ENCODE measurements at places on chromosomes 5 and 9.

DNA sequence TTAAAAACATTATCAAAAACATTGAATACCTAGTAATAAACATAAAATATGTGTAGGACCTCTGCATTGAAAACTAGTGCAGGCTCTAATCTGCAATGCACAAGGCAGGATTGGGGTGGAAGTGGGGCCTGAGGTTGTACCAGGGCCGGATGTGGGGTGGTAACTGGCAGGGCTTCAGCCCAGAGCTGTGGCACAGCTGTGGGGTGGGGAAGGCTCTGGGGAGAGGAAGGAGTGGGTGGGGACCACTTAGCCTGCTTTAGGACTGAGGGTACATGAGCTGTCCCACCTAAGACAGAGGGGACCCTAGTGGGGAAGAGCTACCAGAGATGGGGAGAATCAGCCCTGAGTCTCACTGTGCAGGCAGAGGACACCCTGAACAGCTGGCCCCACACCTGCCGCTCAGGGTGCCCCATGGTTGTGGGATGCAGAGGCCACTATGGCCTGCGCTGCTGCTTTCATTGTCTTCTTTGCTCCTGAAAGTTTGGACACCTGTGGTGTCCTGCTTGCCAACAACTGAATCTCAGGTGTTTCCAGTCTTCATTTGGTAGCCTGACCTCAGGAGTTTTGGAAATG lies 311.4 kb downstream of the TLE4 start:
- peak; percentile 8 for DNase-seq

- DNase-seq, result peak; percentile 54
Observed at GRCh38 chr9:104993291-104993963, 65.5 kb upstream of the ABCA1 start.

DNA sequence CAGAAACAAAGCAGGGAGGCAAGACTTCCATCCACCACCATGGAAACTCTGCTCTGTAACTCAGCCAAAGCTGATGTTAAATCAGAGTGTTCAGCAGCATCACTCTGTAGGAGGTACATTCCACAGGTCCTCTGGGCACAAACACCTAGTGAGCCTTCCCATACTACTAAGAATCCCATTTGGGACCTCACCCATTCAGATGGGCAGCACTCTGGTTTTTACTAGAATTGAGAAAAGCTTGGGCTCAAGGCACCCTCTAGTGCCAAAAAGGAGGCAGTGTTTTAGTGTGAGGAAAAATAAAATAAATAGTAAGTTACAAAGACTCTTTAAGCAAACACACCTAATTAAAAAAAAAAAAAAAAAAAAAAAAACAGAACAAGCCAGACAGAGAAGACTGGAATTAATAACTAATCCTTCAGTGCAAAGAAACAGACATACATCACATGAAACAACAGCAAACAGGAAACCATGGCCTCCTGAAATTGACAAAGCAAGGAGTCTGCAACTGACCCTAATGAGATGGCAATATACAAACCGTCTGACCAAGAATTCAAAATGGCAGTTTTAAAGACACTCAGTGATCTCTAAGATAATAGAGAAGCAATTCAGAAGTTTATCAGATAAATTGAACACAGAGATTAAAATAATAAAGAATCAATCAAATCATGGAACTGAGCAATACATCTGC lies 159.5 kb downstream of the GNA14 start:
- no peak for DNase-seq

DNA sequence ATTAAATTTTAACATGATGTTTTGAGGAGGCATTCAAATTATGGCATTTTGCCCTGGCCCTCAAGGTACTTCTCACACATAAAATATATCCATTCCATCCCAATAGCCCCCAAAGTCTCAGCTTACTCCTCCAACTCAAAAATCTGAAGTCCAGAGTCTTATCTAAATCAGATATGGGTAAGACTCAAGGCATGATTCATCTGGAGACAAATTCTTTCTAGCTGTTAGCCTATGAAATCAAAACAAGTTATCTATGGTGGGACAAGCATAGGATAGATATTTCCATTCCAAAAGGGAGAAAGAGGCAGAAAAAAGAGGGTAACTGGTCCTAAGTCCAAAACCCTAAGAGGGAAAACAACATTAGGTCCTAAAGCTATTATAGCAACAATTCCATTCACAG lies 408.4 kb downstream of the ZNF608 start:
- no peak for DNase-seq

GRCh38 chr9:104227108-104227507 lies 133.0 kb downstream of the SMC2 start:
- DNase-seq, result no peak

- DNase-seq, result no peak
Observed at GRCh38 chr9:79776581-79776980, 204.8 kb downstream of the TLE4 start.

DNA sequence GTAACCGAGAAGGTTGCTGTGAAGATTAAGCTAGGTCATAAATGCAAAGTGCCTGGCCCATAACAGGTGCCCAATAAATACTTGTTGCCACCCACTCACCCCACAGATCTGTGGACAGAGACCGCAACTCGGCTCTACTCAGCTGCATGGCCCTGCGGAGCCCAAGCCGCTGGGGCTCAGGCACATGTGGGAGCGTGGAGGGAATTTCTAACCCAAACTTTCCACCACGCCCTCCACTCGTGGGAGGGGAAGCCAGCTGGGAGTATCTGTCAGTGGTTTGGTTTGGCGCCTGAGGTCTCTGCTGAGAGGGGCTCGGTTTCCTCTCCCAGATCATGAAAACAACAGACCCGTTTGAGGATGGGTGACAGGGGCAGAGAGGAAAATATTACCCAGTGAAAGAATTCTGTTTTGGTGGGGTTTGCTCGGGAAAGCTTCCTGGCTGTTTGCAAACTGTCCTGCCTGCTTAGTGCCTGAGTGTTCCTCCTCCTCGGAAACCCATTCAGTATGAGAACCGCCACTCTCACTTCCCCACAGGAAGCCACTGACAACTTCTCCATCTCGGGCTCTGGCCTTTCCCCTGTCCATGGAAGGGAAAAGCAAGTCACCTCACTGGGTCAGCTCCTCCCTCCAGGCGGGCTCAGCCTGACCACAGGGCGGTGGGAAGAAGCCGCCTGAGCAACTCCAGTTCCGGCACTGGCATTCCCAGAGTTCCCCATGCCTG lies 60.1 kb downstream of the RGS3 start:
- DNase-seq, result peak; percentile 61

- no peak for DNase-seq
Observed at GRCh38 chr9:91130796-91131318, 230.9 kb downstream of the AUH start.

DNA sequence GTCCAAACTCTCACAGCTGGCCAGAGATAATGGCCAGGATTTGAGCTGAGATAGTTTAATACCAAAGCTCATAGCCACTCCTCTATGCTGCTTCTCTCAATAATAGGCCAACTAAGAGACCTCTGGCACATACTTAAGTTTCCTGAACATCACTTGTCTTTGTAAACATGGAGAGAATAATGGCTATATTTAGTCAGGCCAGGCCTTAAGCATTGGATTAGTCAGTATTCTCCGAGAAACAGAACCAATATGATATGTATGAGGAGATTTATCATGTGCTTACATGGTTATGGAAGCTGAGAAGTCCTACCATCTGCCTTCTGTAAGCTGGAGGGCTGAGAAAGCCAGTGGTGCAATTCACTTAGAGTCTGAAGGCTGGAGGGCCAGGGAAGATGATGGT lies 45.4 kb downstream of the CFAP95 start:
- DNase-seq, result no peak

- no peak for DNase-seq
Observed at GRCh38 chr5:173963182-173963838, 25.7 kb upstream of the C5orf47 start.

- no peak for DNase-seq
Observed at GRCh38 chr5:167790462-167791260, 500.8 kb upstream of the WWC1 start.

DNA sequence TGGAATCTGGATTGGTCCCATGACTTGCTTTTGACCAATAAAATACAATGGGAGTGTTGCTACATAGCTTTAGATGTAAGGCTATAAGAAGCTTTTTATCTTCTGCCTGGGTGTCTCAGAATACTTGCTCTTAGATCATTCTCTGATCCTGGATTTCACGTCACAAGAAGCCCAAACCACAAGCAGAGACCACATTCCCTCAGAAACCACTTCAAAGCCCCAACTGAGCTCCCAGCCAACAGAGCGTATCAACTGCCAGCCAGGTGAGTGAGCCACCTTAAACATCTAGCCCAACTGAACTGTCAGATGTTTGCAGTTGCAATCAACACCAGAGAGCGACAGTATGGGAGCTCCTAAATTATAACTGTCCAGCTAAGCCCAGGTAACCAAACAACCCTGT lies 687.1 kb downstream of the TLE1 start:
- peak; percentile 1 for DNase-seq

GRCh38 chr5:51669095-51669494 lies 285.8 kb downstream of the ISL1 start:
- no peak for DNase-seq

- DNase-seq, result no peak
Observed at GRCh38 chr9:2170722-2171121, 155.6 kb downstream of the SMARCA2 start.

DNA sequence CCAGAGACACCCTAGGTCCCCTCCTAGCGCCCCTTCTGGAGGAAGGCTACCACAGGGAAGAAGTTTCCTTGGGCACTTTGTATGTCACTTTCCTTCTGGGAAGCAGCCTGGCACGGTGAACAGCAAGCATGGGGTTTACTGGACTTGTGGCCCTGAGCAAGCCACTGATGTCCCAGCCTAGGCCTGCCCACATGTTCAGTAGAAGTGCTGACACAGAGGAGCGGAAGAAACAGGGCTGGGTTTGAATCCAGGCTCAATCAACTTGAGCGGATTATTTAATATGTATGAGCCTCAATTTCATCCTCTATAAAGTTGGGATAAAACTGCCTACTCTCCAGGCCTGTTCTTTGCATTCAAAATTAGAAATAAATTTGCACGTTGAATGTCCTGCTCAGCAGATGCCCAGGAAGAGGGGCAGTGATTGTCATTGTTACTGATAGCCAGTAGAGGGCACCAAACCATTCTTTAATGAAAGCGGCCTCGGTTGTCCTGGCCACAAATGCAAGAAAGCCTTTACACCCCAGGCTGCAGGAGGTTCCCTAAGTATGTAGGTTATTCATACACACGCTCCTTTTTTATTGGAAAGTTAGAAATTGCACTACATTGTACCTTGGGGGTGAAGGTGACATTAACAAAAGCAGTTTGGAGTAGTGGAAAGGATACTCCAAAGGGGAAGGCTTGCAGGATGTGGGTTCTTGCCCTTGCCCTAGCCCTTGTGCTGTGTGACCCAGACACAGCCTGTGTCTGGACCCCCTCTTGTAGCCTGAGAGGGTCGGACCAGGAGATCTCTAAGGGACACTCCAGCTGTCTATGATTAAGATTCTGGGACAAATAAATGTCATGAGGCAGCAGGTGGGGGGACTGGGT lies 13.4 kb upstream of the XPA start:
- DNase-seq, result peak; percentile 37

- DNase-seq, result no peak
Observed at GRCh38 chr9:30774326-30774725, 1610.1 kb upstream of the ACO1 start.

DNA sequence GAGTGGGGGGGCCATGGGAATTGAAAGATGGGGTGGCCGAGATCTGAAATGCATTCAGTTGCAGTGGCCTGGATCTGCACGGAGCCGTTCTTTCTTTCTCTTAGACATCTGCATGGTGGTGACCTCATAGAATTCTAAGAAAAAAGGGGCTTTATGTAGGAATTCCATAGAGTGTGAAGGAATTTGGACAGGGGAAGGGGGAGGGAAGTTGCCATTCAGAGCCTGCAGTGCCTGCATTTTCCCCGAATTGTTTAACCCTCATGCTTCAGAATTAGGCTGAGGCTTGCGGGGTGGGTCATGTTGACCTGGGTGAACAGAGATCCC lies 4.9 kb downstream of the NEK6 start:
- DNase-seq, result no peak

DNA sequence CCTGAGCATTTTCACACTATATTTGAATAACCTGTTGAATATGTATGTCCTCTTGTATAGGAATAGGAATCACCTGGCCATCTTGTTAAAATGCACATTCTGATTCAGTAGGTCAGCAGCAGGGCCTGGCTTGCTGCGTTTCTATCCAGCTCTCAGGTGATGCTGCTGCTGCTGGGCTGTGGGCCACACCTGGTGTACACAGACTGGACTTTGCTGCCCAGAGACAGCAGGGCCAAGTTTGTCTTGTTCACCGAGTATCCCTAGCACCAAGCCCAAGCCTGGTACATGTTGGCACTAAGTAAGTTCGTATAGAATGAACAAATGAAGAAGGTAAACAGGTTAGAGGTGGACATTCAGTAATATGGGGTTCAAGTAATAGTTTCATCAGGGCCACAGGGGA lies 151.3 kb downstream of the SPOCK1 start:
- no peak for DNase-seq

GRCh38 chr5:151227918-151228447 lies 4.1 kb upstream of the CCDC69 start:
- no peak for DNase-seq

- DNase-seq, result peak; percentile 53
Observed at GRCh38 chr5:40437452-40437861, 242.3 kb upstream of the PTGER4 start.

DNA sequence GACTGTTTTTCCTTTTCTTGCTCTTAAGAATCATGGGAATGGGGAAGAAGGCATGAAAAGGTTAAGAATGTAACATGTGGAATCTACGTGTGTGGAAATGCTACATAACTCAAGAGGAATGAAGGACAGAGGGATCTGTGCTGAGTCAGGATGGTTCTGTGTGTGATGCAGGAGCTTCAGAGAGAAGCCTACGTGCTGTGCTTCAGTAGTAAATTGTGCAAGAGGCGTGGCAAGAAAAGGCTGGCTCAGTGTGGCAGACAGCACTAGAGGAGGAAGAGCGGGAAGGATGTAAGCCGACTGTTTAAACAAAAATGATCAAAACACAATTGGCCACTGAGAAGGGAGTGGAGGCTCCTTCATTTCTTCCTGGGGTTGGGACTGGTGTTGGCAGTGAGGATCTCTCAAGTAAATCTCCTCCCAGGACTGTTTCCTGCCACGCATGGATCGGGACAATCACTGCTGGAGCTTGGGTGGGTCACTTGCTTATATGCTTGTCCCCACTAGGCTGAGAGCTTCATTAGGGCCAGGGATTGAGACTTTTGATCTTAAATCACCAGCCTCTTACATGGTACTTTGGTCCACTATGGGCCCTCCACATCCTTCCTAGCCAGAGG lies 59.4 kb upstream of the BASP1 start:
- no peak for DNase-seq

DNA sequence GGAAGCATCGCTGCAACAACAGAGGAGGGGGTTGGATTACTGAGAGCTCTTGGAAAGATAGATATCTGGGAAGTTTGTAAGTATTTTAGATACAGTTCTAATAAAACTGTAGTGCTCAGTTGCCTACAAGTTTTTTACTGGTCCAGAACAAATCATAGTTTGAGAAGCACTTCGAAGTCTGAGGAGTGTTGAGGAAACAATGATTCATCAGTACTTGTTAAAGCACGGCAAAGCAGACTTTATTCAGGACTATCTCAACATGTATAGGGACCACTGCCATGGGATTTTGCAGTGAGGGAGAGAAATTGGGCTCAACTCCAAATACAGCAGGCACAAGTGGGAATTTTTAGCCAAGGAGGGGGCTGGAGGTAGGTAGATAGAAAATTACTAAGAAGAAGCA lies 25.3 kb upstream of the RECK start:
- DNase-seq, result no peak

GRCh38 chr5:172499287-172499686 lies 45.0 kb upstream of the SH3PXD2B start:
- DNase-seq, result no peak

GRCh38 chr9:122835313-122835731 lies 6.9 kb upstream of the PDCL start:
- DNase-seq, result peak; percentile 15

Measured in stimulated activated CD4-positive, alpha-beta T cell treated with anti-CD3 and anti-CD28 coated beads, Interleukin-1b, Interleukin-23, amount 100 ng/mL, for 48 hours (primary cell).